ENCODE measurements at places on chromosomes 16 and 17.

GRCh38 chr16:23013484-23013883 is 135.8 kb downstream of the USP31 start:
- DNase-seq, result no peak

DNA sequence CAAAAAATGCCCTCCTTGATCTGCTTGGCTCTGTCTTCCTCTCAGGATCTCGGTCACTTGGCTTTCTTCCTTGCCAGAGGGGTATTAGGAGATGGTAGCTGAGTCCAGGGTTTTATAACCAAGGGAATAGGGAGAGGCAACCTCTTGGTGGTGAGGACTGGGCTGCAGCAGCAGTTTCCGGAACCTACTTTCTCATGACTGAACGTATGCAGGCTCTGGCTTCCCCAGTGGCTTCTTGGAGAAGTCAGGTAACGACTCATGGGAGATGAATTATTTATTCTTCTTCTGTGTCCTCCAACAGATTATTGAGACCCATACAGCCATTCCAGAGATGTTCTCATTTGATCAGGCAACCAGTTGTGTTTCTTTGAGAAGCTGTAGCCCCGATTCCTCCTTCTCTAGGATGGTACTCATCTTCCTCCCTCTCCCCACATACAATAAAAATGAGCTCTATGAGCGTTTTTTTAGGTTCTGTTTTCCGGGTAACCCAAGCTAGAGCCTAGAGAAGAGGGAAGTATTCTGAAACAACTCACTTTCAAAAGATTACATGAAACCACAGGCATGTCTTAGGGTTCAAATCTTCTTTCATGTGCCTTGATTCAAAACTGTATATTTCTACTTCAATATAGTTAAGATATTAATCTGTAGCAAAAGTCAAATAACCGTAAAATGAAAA is 22.3 kb upstream of the DHX40 start:
- DNase-seq, result no peak

DNA sequence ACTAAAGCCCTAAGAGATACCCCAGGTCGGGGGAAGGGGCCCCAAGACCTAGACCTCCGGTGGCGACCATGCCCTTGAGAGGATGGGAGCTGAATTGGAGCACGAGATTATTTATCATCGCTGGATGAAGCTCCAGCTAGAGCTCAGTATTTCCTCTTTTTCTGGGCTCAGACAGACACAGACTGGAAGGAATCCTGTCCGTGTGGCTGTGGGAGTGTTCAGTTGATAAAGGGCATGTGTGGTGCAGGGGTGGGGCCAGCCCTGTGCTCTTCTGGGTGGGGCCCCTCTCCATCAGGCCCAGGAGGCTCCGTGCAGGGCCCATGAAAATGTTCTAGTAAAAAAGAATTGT is 6.3 kb upstream of the CBX4 start:
- DNase-seq, result no peak

- DNase-seq, result no peak
Observed at GRCh38 chr16:75294773-75295459, 43.5 kb upstream of the BCAR1 start.

DNA sequence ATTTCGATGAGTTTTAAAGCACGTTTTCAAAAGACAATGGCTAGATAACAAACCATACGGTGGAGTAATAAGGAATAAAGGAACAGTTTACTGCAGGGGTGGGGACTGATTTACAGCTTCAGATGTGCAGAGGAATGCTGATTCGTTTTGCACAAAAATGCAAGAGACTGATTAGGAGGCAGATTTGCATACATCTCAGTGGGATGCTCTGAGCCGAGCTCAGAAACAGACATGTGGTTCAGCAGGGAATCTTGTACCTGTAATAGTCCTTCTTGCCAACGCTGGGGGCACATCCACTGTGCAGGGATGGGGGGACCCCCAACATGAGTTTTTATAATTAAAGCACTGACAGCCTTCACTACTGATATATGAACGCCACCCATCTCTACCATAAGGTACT is 308.0 kb downstream of the GRIN2A start:
- DNase-seq, result no peak

- DNase-seq, result peak; percentile 9
Observed at GRCh38 chr16:15950161-15950854, 892 bp downstream of the ABCC1 start.

DNA sequence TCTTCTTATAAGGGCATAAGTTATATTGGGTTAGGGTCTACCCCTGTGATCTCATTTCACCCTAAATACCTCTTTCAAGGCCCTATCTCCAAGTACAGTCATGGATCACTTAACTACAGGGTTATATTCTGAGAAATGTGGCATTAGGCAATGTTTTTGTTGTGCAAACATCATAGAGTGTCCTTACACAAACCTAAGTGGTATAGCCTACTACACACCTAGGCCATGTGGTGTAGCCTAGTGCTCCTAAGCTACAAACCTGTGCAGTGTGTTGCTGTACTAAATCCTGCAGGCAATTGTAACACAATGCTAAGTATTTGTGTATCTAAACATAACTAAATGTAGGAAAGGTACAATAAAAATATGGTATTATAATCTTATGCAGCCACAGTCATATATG is 18.0 kb downstream of the CLEC3A start:
- no peak for DNase-seq

GRCh38 chr16:9102379-9102778 is 10.9 kb downstream of the HAPSTR1 start:
- DNase-seq, result no peak

DNA sequence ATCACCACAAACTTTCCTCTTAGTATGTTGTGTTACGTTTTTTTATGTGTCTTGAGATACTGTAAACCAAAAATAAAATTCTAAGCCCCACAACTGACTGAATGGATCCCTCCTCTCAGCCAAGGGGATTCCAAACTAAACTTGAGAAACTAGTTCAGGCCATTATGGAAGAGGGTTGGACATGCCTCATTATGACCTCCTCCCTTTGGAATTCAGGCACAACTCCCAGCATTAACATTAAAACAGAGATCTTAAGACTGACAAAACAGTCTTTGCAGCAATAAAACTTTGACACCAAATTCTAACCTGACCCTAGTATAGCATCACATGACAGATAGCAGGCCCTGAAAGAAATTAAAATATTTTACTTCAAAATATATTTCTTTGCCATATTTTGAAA is 51.1 kb upstream of the SLC47A1 start:
- DNase-seq, result no peak

DNA sequence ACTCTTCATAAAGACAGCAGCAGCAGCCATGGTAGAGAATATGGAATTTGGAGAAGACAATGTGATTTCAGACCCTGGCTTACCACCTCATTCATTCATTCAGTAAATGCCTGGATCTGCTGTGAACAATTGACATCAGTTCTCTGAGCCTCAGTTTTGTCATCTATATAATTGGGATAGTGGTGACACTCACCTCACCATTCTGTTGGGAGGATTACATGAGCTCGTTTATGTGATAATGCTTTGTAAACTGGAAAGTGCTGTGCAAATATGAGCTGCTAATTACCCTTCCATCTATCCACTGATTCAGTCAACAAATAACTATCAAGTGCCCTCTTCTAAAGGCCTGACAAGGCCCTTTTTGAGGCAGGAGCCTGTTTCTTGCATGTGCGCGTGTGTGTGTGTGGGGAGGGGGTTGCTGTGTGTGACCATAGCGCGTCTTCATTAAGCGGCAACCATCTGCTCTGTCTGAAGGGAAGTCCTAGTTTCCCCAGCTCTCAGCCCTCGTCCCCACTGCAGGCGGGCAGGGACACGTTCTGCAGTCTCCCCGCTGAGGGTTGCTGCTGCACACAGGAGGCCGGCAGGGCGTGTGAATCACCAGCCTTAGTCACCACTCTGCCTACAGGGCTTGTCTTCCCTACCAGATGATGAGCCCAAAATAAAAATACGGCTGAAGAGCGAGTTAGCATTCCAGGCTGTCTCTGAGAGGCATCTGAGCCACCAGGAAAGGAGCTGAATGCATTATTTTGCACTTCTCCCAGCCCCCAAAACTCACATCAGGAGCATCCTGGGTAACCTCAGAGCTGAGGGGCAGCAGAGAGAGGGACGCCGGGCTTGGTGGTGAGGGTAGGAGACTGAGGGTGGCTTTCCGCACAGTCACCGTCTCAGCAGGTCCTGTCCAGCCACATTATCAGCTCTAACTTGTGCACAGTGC is 19.9 kb downstream of the ARL4D start:
- DNase-seq, result peak; percentile 82

GRCh38 chr17:59892924-59893675 is at the start of the genes RPS6KB1 and TUBD1:
RPS6KB1 (plus strand) TSS chr17:59893121; CDS start chr17:59893185, 64 bp downstream.
TUBD1 (minus strand) TSS chr17:59892943; CDS start chr17:59891002, 1,941 bp downstream.
- peak; percentile 96 for DNase-seq

GRCh38 chr16:77434530-77435271 is at the start of gene ADAMTS18:
ADAMTS18 (minus strand) TSS chr16:77435034; CDS start chr16:77434695, 339 bp downstream.
- no peak for DNase-seq
